Daoy (cell line): ENCODE measurements at places on chromosomes 1 and 21.

- DNase-seq = no peak
Observed at GRCh38 chr1:60283690-60284089, 210.1 kb upstream of the C1orf87 start.

DNA sequence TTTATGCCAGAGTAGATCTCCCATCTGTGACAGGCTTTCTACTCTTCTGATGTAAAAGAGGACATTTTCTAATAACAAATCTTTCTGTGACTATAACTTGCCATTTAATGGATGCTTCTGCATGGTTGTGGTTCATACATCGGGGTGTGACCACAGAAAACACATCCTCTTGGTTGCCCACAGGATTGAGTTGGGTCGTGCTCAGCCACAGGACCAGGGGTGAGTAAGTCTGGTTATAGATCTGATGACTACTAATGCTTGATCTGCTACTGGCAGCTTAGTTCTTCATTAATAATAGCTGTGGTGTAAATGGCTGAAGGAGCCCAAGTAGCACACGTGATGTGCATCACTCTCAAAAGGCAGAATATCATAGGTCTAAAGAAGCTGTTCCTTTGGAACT, 328.2 kb downstream of the RWDD3 start:
- DNase-seq = no peak

- peak; percentile 85 for DNase-seq
Observed at GRCh38 chr1:222817529-222817928, 2.7 kb downstream of the DISP1 start.

DNA sequence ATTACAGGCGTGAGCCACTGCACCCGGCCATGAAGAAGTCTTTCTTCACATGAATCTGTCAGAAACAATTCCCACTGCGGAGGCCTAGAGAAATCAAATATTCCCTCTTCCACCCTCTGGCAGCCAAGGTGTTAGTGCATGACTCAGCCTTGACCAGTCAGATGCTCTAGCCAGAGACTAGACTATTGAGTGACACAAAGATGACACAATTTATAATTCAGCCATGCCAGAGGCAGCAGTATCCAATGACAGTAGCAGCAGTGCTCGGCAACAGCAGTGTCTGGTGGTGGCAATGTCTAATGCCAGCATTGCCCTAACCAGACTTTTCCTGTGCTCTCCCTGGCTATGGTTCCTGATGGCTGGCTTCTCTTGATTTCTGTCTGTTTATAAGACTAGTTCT, 8.7 kb downstream of the CTXND2 start:
- DNase-seq = peak; percentile 58

GRCh38 chr1:107536266-107536665, 395.4 kb downstream of the NTNG1 start:
- no peak for DNase-seq

DNA sequence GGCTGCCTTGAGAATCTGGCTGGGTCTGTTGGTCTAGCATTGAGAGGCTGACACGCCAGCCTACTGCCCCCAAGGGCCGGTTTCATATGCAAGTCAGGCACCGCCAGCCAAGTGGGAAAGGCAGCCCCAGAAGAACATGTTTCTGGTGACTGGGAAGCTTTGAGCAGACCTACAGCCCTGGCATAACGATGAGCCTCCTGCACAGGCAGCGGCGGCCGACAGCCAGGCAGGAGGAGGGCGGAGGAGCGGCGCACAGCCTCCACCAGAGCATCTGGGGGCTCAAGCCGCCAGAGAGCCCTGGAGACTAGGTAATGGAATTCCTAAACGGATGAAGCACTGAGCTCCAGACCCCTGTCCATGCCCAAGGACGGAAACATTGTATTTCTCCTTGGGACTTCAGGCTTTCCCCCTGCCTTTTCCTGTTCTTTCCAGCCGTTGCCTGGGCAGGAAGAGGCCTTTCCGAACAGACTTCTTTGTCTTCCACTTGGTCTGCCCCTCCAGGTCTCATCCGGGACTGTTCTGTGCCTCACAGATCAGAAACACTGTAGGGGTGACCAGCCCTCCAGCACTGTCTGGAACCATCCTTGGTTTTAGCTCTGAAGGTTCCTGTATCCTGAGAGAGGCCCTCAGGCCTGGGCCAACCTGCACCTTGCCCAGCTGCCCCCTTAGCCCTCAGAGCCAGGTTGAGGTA, 59.5 kb downstream of the IRF2BP2 start:
- no peak for DNase-seq

- DNase-seq = peak; percentile 55
Observed at GRCh38 chr1:55640708-55641473, 425.7 kb upstream of the USP24 start.

DNA sequence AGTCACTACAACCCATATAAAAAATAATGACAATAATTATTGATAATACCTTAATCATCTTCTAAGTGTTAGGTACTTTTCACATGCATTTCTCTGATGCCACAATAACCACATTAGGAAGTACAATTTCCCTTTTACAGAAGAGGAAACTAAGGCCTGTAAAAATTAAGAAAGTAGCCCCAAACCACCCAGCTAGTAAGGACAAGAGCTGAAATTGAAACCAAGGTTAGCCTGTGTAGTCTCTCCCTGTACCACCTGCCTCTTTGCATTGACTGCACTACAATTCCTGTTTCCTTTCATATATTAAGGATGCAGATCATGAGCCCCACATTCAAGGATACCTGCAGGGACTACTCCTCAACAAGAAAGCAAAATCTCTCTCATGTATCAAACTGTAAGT, 288.8 kb downstream of the GPATCH2 start:
- no peak for DNase-seq

- no peak for DNase-seq
Observed at GRCh38 chr1:38062361-38063288, 16.0 kb upstream of the POU3F1 start.

GRCh38 chr21:27590271-27590670, 623.4 kb upstream of the ADAMTS5 start:
- DNase-seq = peak; percentile 89

GRCh38 chr1:13809461-13810159, 109.6 kb downstream of the PRDM2 start:
- DNase-seq = no peak

DNA sequence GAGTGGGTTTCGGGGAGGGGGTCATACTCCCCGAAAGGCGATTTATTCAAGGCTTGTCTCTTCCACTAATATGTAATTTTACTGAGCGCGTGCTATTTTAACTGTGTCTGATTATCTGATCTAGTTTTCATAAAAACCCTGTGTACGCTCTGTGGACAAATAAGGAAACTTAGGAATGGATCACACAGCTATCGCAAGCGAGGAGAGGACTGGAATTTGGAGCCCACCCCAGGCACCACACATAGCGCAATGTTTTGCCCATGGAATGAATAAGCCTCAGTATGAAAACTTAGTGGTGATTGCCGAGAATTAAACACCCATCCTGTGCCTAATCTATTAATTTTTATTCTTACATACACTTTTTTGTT, 9.8 kb upstream of the RAB42 start:
- peak; percentile 37 for DNase-seq

DNA sequence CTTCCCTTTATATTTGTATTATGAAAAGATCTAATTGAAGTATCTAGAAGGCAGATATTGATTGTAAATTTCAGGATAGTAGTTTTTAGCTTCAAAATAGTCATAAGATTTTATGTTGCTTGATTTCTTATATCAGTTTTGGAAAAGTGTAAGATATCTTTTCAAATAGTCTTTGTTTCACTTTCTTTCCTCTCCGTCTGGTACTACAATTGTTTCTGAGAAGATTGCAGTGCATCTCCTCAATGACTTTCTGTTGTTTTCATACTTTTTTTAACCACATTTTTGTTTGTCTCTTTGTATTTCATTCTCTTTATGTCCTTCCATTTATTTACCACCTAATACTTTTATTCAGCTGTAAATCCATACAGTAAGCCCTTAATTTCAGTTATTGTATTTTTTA, 964.6 kb upstream of the B3GALT2 start:
- no peak for DNase-seq

DNA sequence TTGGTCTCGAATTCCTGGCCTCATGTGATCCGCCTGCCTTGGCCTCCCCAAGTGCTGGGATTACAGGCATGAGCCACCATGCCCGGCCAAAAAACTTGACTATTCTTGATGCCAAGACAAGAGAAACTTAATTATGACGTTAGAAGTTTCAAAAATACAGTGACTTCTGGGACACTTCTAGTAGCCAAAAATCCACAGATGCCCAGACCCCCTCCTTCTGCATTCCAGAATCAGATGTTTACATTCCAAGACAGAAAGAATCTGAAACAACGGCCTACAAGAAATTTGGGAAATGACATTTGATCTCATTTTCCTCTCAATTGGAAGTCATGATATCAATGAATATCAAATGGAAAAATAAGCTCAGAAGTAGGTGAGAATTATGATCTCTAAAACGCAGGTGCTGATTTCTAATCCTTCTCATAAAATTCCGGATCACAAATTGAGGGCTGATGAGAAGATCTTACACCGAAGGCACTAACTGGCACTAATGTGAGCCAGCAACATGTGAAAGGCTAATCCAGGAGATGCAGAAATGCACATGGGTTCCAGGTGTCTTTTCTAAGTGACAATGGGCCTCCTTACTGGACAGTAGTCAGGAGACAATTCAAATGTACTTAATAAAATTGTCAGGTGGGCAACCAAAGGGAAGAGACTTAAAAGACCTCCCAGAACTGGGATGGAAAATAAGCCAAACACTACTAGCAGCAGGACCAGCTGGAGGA, 5.5 kb downstream of the RAB29 start:
- no peak for DNase-seq

- DNase-seq = no peak
Observed at GRCh38 chr1:193754732-193755427, 568.5 kb upstream of the B3GALT2 start.

GRCh38 chr1:32904797-32905196, 3.6 kb upstream of the TMEM54 start:
- no peak for DNase-seq

GRCh38 chr21:25581582-25581981, 25.7 kb downstream of the MRPL39 start:
- DNase-seq = no peak

GRCh38 chr1:199168888-199169585, 530.2 kb downstream of the PTPRC start:
- DNase-seq = no peak

GRCh38 chr1:30750731-30751291, 6.8 kb downstream of the LAPTM5 start:
- DNase-seq = no peak

- no peak for DNase-seq
Observed at GRCh38 chr1:236494586-236495466, 29.0 kb upstream of the LGALS8 start.

DNA sequence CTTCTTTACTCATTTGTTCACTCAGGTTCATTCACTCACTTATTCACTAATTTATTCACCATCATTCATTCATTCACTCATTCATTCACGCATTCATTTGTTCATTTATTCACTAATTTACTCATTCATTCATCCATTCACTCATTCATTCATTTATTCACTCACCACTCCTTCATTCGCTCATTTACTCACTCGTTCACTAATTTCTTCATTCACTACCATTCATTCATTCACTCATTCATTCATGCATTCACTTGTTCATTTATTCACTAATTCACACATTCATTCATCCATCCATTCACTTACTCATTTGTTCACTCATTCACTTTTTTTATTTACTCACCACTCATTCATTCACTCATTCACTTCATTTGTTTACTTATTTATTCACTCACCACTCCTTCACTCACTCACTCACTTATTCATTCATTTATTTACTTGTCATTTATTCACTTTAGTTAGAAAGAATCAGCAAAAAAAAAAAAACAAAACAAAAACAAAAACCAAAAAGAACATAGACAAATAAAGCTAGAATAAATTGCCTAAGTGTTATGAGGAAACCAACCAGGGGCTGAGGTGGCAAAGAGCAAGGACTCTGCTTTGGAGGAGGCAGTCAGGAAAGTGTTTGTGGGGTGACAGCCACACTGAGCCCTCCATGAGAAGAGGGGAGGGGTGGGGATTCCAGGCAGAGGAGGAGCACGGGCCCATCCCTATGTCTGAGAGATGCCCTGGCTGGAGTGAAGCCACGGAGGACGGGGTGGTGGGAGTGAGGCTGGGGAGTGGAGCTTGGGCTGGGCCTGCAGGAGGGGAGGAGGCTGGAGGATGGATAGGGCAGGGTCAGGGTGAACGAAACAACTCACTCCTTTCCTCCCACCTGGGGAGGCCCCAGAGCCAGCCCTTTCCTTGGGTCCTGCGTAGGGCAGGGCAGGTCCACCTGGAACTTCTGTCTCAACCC, 129.2 kb upstream of the WNT4 start:
- no peak for DNase-seq

GRCh38 chr1:2946291-2946690, 75.0 kb upstream of the ACTRT2 start:
- no peak for DNase-seq

- DNase-seq = no peak
Observed at GRCh38 chr1:191969290-191969689, 189.0 kb upstream of the RGS18 start.

DNA sequence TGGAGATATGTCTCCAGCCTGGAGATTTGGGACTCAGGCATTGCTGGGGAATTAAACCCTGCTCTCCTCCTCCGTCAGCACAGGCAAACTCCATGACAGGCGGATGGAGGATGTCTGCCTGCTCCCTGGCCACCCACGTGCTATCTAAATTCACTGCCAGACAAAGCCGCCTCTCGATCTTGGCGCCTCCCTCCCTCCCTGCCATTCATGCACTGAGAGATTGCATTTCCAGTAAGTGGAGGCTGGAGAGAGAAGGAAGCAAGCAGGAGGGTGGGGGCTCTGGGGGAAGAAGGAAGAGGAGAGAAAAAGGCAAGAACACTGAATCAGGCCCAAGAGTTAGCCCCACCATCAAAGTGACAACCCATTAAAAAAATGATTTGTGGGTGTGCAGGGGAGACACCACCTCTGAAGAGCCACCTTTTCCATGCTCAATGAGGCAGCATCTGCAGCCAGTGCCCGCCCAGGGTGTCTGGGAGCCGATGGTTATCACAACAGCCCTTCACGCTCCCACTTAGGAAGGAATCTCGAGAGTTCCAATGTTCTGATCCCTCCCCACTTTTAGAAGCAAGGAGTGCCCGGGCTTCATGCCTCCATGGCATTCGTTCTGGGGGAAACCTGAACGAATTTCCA, 183.0 kb downstream of the HIVEP3 start:
- no peak for DNase-seq

DNA sequence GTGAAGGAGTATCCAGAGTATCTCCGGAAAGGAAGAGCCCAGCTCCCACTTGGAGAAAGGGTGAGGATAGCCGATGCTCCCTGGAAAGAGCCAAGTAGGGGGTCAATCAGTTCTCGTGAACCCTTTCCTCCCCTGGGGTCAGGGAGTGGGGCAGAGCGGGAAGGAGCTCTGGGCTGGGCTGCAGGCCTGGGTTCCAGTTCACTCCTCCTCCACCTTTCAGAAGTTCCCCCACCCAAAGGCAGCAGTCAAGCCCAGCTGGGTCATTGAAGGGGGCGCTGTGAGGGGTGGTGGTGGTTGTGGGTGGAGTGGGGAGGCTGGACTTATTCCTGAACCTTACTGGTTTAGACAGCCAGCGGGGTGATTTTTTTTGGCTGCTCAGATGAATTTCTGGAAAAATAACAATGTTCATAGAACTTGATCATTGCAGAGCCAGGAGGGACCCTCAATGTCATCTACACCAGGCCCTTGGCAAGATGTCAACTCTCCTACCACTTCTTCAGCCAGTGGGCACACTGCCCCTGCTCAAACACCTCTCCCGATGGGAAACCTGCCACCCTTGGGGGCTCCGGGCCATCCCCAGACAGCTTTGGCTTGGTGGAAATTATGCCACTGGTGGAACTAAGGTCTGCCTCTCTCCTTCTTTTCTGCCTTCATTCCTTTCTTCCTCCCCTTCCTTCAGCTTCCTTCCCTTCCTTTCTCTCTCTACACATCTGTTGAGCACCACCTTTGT, 235.8 kb downstream of the TRABD2B start:
- DNase-seq = no peak

- DNase-seq = no peak
Observed at GRCh38 chr1:100452641-100453040, 85.3 kb upstream of the GPR88 start.
